GM10248 (cell line): ENCODE measurements at places on chromosomes 4 and X.
A peak's percentile ranks its signal among the peaks of the same experiment; 100 is the strongest.

DNA sequence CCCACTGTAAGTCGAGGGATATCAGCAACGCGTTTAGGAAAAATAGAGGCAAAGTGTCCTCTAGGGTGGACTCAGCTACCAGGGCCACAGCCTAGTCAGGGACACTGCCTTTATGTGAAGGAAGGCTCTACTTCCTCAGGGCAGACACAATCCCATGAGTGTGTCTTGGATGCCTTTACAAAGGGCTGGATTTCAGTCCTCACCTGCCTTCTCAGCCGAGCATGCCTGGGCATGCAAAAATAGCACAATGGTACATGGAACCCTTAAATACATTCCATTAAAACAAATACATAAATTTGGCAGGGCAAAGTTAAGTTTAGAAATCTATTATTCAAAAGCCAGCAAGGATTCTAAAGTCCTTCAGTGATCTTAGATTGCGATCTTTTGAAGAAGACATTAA lies 51.1 kb downstream of the DMD start:
- no peak for DNase-seq

DNA sequence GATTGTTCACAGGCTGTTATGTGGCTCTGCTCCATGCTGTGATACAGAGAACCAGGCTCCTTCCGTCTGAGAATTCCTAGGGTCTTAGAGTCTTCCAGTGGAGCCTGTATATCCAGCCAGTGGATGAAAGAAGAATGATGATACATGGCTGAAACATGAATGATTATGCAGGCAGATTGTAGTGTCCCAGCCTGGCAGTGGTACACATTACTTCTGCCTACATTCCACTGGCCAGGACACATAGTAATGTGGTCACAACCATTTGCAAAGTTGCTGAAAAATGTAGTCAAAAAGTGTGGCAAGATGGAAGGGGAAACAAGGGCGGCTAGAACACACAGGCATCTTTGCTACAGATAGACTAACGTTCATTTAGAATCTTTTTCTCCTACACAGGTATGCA lies 4.5 kb upstream of the GBA3 start:
- no peak for DNase-seq

GRCh38 chr4:150078041-150078578 lies at the start of gene DCLK2:
TSS of gene DCLK2 (plus strand) at chr4:150078445. CDS start at chr4:150079028, 583 bp downstream.
- DNase-seq = peak; percentile 43

GRCh38 chr4:102809190-102809589 lies 18.2 kb downstream of the UBE2D3 start:
- no peak for DNase-seq

GRCh38 chrX:44303119-44303518 lies 40.4 kb downstream of the EFHC2 start:
- DNase-seq = no peak

DNA sequence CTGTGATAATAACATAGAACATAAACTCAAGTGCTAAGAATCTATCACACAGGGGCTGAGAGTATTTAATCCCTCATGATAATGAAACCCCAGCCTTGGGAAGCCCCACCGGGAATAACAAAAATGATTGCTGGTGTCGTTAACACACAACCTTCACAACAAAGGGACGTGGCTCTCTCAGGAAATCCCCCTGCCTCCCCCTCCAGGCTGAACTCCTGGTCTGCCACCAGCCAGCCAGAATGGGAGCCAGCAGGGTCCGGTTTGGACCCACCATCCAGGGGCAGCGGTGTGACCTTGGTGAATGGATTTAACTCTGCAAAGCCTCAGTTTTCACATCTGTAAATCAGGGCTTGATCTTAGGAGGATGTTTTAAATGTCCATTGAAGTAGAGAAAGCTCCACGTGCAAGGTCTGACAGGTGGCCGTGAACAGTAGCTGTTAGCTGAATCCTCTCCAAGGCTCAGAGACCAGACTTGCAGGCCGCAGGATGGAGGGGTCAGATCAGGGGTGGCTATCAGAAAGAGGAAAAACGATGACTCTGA lies 46.5 kb downstream of the ABLIM2 start:
- DNase-seq = no peak

- no peak for DNase-seq
Measured at GRCh38 chrX:139842326-139843185, 90.3 kb downstream of the ATP11C start.

DNA sequence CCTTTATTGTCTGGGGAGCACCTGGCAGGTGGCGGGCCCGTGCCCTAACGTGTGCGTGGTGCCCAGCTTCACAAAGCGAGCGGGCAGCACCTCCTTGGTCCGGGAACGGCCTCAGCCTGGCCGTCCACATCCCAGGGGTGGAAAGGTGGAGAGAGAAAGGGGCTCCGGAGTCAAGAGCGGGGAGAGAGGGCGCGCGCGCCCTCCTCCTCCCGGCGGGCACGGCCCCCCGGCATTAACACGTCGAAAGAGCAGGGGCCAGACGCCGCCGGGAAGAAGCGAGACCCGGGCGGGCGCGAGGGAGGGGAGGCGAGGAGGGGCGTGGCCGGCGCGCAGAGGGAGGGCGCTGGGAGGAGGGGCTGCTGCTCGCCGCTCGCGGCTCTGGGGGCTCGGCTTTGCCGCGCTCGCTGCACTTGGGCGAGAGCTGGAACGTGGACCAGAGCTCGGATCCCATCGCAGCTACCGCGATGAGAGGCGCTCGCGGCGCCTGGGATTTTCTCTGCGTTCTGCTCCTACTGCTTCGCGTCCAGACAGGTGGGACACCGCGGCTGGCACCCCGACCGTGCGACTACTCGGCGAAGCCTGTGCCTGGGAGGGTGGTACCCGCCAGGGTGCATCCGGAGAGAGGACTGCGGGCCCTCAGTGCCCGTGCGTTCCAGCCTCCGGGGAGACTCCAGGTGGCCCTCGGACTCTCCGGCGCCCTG lies at the start of gene KIT:
Gene KIT (plus strand): TSS at position 407 of the 701 bp plus-strand sequence. CDS start 58 bp downstream, at position 465.
- peak; percentile 17 for DNase-seq

DNA sequence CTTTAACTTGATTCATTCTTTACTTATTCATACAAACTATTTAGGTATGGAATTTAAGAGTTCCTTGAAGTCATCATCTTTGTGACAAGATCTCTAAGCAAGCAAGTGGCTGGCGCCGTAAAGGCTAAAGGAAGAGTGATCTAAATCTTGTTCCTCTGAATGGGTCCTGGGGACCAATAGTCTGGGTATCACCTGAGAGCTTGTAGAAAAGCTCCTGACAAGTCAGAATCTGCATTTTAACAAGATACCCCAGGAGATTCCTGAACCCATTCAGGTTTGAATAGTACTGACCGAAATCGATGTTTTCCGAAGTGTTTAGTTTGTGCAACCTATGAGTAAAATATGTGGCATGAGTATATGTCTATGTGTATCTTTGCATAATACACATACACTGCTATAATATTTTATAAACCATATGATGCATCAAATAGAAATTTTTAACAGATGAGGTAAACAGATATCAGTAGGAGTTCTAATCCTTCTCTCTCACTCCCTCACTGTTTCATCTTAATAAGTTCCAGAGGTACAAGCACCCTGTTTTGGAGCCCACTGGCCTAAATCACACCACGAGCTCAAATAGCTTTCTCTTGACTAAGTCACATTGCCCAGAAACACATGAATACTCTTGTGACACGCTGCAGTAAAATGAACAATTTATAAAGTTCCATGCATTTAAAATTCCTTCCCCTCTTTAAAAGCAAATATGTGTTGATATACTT lies 170.0 kb downstream of the RELL1 start:
- no peak for DNase-seq

- no peak for DNase-seq
Measured at GRCh38 chrX:133586443-133586842, 171.2 kb upstream of the GPC4 start.
